ENCODE measurements at places on chromosomes 2 and 18. TPM values are rescaled to one million over a fixed set of nuclear protein-coding genes. Genes with fewer than 3 reads are reported as not detected.
A peak's percentile ranks its signal among the peaks of the same experiment; 100 is the strongest.

GRCh38 chr18:34122724-34123334 is 101.9 kb downstream of the NOL4 start:
- DNase-seq, result peak; percentile 23

EFHD1 gene
- 1.4 TPM for total RNA-seq

IRS1 gene
- 28.5 TPM for total RNA-seq

GRCh38 chr2:206836722-206837121 is 71.3 kb downstream of the FASTKD2 start:
- no peak for DNase-seq

GREB1 gene
- 9.1 TPM for total RNA-seq

HOXD10 gene
- total RNA-seq, result 14.1 TPM

ANKRD23 gene
- 2.6 TPM for total RNA-seq

DNA sequence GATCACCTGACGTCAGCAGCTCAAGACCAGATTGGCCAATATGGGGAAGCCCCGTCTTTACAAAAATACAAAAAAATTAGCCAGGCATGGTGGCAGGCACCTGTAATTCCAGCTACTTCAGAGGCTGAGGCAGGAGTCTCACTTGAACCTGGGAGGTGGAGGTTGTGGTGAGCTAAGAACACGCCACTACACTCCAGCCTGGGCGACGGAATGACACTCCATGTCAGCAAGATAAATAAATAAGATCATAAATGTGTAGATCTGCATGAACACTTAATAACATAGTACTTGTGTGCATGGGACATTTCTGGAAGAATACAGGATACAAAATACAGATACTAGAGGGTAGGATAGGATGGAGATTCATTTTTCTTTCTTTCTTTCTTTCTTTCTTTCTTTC is 9.1 kb downstream of the EHD3 start:
- no peak for DNase-seq

DNA sequence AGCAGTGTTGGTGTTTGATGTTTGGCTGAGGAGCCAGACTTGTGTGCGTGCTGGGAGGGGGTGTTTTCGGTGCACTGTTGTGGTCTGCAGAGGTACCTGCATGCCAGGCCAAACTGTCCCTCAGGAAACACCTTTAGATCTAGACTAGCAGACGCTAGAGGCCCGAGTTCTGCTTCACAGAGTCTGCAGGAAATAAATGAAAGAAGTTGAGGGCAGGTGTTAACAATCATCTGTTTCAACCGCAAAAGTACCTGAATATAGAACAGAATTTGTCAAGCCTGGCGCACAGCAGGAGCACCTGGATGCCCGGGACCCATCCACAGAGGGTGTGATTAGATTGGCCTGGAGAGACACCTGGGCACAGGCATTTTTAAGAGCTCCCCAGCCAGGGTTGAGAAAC is 40.5 kb upstream of the REL start:
- DNase-seq, result no peak

DNA sequence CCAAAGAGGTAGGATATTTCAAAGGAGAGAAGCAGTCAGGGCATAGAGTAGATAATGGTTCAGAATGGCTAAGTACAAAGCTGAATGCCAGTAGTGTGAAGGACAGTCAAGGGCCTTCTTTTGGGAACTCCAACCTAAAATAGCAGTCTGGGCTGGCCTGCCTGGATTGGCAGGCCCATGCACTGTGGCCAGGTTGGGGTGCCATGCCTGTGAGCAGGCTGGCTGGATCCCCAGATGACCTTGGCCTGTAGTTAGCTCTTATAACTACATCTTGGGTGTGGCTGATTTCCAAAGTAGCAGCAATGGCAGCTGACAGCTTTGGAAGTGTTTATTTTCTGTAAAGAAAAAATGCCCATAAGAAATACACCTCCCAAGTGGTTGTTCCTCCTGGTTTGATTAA is 51.5 kb upstream of the ITGB6 start:
- DNase-seq, result no peak

IL1R2 gene
- total RNA-seq, result 0.37 TPM

- no peak for DNase-seq
Measured at GRCh38 chr2:127901339-127902056, 15.7 kb upstream of the AMMECR1L start.

- no peak for DNase-seq
Measured at GRCh38 chr2:205860885-205861284, 178.6 kb downstream of the NRP2 start.

DNA sequence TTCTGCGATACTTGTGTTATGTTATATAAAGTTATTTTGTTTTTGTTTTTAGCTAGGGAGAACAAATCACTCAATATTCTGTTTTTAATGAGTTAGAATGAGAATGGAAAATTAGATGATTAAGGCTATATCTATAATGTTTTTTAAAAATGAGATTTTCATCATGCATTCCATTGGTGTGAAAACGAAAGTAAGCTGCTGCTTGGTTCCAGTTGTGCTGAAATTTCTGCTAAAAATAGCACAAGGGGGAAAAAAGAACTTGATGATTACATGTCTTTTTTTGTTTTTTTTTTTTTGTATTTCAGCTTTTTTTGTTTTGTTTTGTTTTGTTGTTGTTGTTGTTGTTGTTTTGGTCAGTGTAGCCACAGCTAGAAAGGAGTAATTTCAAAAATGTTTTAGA is 242.6 kb upstream of the KCNJ3 start:
- DNase-seq, result no peak

DNA sequence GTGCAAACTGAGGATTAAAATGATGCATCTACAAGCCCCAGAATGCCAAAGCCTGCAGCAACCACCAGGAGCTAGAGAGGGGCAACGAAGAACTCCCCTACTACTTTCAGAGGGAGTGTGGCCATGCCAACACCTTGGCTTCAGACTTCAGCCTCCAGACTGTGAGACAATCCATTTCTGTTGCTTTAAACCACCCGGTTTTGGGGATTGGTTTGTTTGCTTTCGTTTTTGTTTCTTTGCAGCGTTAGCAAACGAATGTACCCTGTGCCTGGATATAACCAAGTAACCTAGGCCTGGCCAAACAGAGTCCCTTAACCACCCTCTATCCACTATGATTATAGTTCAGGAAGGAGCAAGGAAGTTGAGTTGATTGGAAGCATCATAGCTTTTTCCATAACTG is 171.2 kb upstream of the NCK2 start:
- DNase-seq, result no peak

- DNase-seq, result no peak
Measured at GRCh38 chr18:79147014-79147413, 77.8 kb downstream of the ATP9B start.

- no peak for DNase-seq
Measured at GRCh38 chr2:99975386-99975785, 167.0 kb downstream of the AFF3 start.

POTEC gene
- total RNA-seq, result not detected

- no peak for DNase-seq
Measured at GRCh38 chr2:20304411-20304810, 46.2 kb downstream of the PUM2 start.

DNA sequence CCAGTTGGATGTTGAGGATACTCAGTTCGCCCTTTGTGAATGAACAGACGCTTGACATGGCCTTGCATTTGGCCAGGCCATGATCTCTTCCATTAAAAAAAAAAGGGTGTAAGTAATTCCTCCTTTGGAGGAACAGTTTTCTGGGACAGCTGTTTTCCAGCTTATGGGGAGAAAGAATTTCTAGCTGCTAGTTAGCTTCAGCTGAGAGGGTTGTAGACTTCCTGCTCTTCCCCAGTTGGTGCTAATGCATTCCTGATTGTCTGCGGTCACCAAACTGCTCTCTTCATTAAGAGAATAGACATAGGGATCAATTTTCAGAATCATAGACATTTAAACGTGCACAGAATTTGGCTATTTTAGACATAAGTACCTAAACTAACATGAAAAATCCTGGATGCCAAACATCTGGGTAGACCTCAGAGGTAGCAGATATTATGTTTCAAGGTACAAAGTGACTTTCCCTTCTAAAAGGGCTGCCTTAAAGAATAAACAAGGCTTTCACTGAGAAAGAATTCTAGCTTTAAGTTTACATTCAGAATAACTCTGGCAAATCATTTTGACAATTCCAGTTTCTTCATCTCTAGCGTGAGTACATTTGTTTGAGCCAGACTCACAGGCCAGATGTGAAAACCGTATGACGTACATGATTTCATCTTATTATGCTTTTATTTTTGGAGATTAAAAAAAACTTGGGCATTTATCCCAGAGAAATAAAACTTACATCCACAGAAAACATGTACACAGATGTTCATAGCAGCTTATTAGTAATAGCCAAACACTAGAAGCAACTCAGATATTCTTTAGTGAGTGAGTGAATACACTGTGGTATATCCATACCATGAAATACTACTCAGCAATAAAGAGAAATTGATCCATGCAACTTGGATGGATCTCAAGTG is 71.2 kb downstream of the MAIP1 start:
- no peak for DNase-seq

GRCh38 chr18:4107049-4107467 is 348.0 kb downstream of the DLGAP1 start:
- DNase-seq, result no peak

GRCh38 chr18:32621034-32621433 is 150.4 kb upstream of the GAREM1 start:
- DNase-seq, result no peak

CDH19 gene
- total RNA-seq, result 18.3 TPM

HOXD9 gene
- 2.9 TPM for total RNA-seq

GCKR gene
- 0.11 TPM for total RNA-seq

ELOA2 gene
- not detected for total RNA-seq

GRCh38 chr2:72716601-72717000 is 109.2 kb downstream of the EXOC6B start:
- DNase-seq, result no peak

- no peak for DNase-seq
Measured at GRCh38 chr2:130853391-130853790, 16.7 kb downstream of the ARHGEF4 start.

GALR1 gene
- 1.1 TPM for total RNA-seq

DNA sequence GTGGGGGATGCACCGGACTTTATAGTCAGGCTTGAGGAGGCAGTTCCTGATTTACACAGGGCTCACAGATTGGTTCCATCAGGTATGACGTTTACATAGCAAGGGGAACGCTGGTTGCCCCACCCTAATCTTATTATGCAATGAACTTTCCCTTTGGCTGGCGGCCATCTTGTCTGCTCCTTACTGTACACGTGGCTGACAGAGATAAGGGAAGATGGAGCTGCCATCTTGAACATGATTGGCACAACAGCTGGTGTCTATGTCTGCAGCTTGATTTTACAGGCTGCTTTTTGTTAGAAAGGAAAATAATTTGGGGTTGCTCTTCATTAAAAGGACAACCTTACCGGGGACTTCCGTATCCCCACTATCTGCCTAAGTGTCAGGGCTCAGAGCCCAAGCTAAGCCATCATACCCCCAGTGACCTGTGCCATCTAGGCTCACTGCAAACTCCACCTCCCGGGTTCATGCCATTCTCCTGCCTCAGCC is 33.5 kb upstream of the ATG16L1 start:
- DNase-seq, result no peak

- no peak for DNase-seq
Measured at GRCh38 chr2:100972452-100972851, 29.6 kb upstream of the RPL31 start.

GRCh38 chr2:148201075-148202004 is 180.4 kb downstream of the MBD5 start:
- DNase-seq, result no peak

HK2 gene
- total RNA-seq, result 9.7 TPM

GRCh38 chr2:211132573-211132972 is 576.2 kb downstream of the CPS1 start:
- no peak for DNase-seq

LYG2 gene
- total RNA-seq, result not detected

DNA sequence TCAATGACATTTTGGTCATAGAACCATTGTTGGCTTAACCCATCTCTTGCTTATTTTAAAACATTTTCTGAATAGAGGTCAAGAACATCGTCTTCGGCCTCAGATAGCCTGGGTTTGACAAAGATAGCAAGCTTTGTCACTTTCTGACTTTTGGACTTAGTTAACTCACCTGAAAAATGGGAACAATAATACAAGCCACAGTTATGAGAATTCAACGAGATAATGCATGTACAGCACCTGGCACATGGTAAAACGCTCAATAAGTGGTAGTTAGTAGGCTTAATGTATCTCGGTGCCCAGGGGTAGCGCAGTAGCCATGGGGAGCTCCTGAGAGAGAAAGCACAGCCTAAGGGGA is 446 bp upstream of the COPS7B start:
- no peak for DNase-seq

LYPD6B gene
- 15.2 TPM for total RNA-seq

FBXO36 gene
- total RNA-seq, result 3.2 TPM

DNA sequence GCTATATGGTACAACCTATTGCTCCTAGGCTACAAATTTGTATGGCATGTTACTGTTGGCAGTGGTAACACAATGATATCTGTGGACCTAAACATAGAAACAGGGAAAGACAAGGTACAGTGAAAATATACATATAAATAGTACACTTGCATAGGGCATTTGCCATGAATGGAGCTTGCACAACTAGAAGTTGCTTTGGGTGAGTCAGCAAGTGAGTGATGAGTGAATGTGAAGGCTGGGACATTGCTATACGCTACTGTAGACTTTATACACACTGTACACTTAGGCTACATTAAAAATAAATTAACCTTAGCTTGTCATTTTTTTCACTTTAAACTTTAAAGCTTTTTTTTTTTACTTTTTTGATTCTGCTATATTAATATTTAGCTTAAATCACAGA is 500.0 kb upstream of the SETBP1 start:
- no peak for DNase-seq

MAP3K19 gene
- total RNA-seq, result not detected

Data from urinary bladder (tissue), 4 donors.